ENCODE measurements at places on chromosomes 12 and 14.

DNA sequence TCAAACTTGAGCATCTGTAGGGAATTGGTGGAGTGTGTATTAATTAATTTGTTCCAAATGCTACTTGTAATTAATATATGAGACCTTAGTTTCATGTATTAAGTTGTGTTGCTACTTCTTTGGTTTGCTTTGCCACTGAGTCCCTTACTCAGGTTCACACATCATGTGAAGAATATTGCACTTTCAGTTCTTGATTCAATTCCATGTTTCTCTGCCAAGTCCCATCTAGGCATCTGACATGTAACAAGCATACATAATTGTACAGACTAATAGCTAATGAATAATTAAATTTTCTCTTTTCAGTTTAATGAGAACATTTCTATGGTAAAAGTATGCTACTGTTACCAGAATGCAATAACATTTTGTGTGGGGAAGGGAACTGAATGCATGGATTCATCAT, 640.0 kb downstream of the TMTC2 start:
- DNase-seq, result no peak

GRCh38 chr12:39886106-39886505, 219.8 kb downstream of the SLC2A13 start:
- no peak for DNase-seq

- no peak for DNase-seq
Measured at GRCh38 chr12:121630791-121631355, 4.5 kb downstream of the ORAI1 start.

GRCh38 chr12:45214071-45214470, 1.8 kb upstream of the ANO6 start:
- no peak for DNase-seq

DNA sequence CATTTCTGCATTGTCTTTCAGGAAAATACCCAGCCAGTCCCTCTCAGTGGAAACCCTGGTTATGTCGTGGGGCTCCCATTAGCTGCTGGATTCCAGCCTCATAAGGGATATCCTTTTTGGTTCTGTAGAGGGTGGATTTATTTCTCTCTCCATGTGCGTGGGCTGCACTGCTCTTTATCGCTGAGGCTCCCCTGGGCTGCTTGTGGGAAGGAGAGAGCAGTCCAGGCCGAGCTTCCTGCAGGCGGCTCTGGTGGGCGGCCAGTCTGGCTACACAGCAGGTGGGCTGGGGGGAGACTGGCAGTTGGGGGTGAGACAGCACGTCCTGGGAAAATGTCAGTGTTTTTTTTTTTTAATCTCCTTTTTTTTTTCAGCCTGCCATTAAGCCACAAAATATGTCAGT, 27.6 kb downstream of the TCTN1 start:
- DNase-seq, result no peak

DNA sequence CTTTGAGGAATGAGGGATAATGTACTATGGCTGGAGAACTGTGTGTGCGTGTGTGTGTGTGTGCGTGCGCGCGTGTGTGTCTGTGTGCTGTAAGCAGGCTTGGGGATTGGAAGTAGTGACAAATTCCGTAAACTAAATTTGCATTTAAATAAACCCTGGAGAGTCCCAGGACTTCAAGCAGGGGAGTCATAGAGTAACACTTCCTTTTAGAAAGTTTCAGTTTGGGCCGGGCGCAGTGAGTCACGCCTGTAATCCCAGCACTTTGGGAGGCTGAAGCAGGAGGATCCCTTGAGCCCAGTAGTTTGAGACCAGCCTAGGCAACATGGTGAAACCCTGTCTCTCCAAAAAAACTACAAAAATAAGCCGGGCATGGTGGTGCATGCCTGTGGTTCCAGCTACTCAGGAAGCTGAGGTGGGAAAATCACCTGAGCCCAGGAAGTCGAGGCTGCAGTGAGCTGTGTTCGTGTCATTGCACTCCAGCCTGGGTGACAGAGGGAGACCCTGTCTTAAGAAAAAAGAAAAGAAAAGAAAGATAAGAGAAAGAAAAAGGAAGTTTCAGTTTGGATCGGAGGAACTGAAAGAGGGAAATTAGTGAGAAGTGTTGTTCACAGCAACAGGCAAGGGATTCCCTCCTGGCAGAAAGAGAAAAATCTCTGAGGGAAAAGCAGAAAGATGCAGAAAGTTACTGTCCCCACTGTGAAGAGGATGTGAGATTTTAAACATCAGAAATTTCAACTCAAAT, 222.7 kb upstream of the SOX5 start:
- peak; percentile 78 for DNase-seq

GRCh38 chr12:111448266-111448830, 42.6 kb downstream of the SH2B3 start:
- DNase-seq, result peak; percentile 24

- no peak for DNase-seq
Measured at GRCh38 chr14:92934196-92935085, 11.5 kb downstream of the CHGA start.

DNA sequence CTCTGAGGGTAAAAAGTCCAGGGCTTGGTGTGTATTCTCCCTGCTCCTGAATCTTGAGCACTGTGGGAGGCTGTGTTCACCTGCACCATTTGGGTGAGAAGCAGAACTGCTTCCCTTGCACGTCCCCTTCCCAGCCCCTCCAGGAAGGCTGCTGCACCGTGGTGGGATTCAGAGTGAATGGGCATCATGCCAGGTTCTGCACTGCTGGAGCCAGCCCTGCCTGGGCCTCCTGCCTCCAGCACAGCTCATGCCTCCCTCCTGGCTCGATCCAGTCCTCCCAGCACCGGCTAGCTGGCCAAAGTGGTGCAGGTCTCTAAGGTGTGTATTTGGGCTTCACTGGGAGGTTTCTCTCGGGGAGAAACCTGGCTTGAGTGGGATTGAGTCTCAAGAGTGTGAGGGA, 54.9 kb downstream of the ANKRD9 start:
- DNase-seq, result no peak

DNA sequence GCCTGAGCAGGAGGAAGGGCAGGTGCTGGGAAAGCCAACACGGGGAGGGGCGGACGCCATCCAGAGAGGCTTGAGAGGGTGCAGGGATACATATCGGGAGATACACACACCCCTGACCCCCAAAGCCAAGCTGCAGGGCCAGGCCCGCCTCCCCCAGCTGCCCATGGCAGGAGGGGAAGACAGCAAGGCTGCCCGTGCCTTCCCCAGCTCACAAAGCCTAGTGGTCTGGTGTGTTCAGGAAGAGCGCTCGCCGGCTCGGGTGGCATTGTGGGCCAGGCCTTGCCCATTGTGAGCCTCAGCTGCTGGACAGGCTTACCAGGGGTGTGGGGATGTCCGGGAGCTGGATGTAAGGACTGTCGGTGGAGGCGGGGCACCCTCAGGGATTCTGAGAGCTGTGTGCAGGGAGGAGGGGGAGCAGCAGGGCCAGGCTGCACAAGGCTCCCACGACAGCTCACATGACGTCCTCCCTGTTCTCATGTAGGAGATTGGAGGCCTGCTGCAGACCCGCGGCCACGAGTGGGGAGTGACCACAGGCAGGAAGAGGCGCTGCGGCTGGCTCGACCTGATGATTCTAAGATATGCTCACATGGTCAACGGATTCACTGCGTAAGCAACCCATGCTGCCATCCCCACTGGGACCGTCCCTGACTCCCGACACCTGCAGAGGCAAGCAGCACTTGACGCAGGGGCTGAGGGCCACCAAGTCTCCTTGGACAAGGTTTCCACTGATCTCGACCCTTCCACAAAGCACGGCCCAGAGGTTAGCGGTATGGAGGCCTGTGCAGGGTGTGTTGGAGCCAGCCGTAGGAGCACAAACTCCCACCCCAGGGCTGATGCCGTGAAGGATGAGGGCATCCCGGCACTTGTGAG, 10.1 kb upstream of the SIVA1 start:
- DNase-seq, result no peak

GRCh38 chr12:55816881-55817344, 611 bp downstream of the SARNP start:
- no peak for DNase-seq

- DNase-seq, result peak; percentile 74
Measured at GRCh38 chr12:119666900-119667576, 895 bp upstream of the PRKAB1 start.

DNA sequence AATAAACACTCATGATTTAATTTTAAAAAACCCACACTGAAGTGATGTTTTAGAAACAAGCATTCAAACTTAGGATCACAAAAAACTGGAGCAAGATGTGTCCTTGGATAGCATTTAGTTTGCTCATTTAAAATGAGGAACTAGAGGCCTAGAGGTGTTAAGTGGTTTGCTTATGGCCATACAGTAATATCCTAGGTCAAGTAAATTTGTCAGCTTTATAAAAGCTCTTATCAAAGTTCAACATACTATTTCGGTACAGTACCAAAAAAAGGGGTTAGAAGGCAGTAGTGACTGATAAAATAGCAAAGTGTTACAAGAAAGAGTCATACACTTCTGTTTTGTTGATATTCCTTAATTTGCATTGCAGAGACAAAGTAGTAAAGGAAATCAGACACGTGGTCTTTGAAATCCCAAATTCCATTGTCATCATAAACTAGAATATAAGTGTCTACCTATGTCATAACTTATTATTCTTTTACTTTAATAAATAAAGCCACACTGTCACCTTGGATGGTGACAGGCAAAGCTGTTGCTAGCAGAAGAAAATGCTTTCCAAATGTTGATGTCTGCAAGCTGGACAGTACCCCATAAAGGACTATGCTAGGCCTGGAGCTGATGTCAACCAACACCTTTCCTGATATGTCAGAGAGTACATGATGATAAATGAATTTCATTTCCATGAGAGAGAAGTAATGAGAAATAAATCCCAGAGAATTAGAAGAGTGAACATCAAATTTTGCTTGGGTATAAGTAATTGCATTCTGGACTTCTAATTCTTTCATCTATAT, 17.6 kb upstream of the SRP54 start:
- DNase-seq, result no peak

- no peak for DNase-seq
Measured at GRCh38 chr12:130705178-130705822, 10.8 kb downstream of the RIMBP2 start.

DNA sequence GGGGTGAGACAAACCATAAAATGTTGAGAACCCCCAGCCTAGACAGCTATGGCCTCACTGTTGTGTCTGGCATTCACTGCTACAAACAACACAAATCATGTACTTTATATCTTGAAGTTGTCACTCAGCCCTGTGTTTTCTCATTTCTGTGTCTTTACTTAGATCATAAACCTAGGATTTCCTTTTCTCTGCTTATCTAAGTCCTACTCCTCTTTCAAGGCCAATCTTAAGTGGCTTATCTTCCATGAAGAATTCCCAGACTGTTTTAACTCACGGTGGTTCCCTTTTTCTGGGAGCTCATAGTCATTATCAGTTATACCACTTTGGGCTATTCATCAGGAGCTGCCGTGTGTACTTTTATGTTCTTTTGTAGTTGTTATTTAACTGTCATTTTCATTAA, 42.1 kb downstream of the FLRT2 start:
- DNase-seq, result no peak

DNA sequence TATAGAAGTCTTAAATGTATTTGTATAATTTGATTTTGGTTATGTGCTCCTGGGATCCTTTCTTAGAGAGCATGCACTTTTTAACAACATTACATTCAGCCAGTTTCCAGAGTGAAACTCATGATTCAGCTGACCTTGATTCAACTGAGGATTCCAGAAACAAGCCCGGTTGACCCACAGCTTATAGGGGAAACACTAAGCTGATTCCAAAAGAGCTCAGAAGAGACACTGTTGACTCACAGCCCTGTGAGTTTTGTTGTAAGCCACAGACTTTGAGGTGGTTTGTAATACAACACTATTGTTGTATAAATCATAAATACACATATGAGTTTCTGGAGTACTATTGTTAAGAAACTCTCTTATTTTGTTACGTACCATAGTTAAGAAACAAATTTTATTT, 133.8 kb upstream of the MGAT4C start:
- no peak for DNase-seq

DNA sequence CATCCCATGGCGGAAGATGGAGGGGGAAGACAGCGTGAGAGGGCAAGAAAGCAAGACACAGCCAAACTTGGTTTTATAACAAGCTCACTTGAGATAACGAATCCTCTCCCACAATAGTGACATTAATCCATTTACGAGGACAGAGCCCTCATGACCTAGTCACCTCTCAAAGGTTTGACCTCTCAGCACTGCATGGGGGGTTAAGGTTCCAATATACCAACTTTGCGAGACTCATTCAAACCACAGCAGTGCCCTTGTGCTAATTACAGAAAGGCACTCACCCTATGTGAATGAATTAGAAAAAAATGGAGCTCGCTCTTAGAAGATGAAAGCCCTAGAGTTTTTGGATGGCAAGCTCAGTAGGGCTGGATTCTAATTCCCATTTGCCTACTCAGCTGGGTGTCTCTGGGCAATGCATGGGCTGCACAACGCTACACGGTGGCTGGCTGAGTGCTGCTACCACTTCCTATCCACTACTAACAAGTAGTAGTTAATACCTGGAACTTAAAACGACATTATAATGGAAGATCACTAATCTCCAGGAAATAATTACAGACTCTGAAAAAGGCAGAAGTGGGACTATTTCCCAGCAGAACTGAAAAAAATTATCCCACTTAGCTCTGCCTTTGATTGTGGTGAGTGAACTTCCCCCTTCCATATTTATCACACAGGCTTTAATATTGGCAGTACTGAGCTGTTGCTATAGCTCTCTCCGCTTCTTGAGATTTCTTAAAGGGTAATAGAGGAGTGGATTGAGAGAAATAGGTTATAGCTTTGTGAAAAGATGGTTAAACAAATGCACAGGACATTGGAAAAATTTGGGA, 27.5 kb downstream of the TESPA1 start:
- DNase-seq, result no peak

- no peak for DNase-seq
Measured at GRCh38 chr12:49496417-49497360, 42.1 kb upstream of the KCNH3 start.

Data from GM12865 (cell line).